ENCODE measurements at places on chromosomes 16 and 17.
A peak's percentile ranks its signal among the peaks of the same experiment; 100 is the strongest.

GRCh38 chr17:10439816-10440215, 18.1 kb upstream of the MYH8 start:
- no peak for DNase-seq

GRCh38 chr17:66331038-66331816, 28.8 kb downstream of the PRKCA start:
- DNase-seq = no peak

GRCh38 chr17:73592501-73592961, 51.7 kb downstream of the SDK2 start:
- no peak for DNase-seq

- peak; percentile 33 for DNase-seq
Observed at GRCh38 chr17:61556224-61557188, 34.5 kb downstream of the NACA2 start.

DNA sequence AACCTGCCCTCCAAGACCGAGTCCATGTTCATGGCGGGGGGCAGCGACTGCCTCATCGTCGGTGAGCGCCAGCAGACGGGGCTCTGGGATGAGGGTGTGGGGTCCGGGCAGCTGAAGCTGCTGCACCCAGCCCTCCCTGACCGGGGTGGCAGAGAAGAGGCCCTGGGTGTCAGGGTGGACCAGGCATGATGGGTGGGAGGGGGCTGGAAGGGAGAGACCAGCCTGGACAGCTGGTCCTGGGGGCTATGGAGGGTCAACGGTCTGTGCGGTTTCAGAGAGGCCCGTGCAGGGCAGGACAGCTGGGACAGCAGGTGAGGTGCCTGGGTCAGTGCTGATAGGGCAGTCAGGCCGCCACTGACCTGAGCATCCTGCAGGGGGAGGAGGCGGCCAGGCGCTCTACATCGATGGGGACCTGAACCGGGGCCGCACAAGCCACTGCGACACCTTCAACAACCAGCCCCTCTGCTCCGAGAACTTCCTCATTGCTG, 13.3 kb upstream of the ATP6V0C start:
- DNase-seq = no peak

- DNase-seq = no peak
Observed at GRCh38 chr17:77107506-77108433, 33.0 kb upstream of the SEC14L1 start.

GRCh38 chr17:39813631-39814030, 50.5 kb downstream of the IKZF3 start:
- no peak for DNase-seq

GRCh38 chr17:74698069-74698468, 14.7 kb downstream of the CD300LF start:
- DNase-seq = no peak

- no peak for DNase-seq
Observed at GRCh38 chr17:57264250-57264649, 7.9 kb downstream of the MSI2 start.

DNA sequence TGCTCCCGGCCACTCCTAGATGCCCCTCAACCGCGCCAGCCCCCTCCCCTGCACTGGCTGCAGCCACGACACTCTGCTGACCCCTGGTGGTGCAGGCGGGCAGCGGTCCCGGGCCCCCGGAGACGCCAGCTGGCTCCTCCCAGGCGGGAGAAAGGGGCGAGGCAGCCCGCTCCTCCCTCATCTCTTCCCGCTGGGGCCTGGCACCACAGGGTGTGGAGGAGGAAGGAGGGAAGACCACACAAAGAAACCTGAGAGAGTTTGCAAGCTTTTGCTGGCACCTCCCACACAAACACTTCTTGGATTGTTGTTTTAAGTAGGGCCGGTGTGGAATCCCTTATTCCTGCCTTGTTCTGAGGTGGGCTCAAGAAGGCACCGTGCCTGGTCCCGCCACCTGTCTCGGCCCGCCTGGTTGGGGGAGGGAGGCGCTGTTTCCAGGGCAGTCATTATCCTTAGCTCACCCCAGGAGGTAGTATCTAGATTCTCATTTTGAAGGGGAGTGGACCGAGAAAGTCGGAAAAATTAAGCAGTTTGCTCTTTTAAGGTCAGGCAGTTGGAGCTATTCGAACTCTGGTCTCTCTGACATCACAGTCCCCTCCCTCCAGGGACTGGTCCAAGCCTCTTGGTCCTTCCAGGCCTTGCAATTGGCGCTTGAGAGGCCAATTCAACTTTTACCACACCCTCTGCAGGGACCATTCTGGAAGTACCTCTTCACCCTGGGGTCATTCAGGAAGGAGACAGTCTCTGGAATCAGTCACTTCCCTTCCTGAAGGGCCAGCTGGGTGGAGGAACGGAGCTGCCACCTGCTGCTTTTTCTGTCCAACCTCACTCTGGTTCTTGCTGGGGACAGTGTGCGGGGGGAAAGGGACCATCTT, 959 bp upstream of the ANKRD13B start:
- DNase-seq = peak; percentile 90

DNA sequence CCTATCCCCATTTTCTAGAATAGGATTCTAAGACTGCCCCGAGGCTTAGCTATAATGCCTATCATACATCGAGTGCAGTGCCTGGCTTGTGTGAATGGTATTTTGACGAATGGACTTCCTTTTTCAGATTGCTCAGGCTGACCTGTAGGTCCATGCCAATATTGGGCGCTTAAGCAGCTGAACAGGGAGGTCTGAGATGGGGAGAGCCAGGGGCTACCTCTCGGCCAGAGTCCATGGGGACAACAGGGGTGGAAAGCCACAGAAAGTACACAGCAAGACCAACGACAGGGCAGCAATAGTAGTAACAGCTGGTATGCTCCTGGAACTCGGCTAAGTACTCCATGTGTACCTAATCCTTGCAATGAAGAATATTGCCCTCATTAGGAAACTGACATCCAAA, 91.7 kb upstream of the WSCD1 start:
- no peak for DNase-seq

DNA sequence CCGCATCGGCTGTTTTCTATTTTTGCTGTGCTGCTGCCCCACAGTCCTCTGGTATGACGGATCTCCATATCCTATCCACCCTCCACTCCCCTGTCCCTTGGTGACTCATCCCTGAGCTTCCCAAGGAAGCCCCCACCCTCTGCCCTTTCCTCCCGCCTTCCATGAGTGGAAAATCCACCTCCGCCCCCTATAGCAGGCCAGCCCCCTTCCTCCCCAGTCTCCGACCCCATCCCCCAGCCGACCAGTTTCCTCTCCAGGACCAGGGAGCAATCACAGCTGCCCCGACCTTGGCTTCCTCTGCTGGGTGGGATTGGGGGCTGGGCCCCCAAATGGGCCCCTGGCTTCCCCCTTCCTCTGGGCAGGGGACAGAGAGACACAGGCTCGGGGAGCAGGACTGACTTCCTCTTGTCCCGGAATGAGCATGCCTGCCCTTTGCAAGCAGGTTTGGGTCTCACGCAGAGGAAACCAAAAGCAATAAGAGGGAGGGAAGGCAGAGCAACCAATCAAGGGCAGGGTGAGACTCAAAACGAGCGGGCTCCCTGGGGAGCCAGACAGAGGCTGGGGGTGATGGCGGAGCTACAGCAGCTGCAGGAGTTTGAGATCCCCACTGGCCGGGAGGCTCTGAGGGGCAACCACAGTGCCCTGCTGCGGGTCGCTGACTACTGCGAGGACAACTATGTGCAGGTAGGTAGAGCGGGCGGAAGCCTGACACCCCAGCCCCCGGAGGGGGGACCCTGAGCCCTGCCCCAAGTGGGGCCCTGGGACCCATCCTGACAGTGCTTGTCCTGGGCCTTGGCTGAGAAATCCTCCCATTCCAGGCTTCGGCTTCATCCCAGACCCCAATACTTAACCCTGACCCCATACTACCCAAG, at the start of the genes ABI3 and GNGT2:
Gene ABI3 (plus strand): TSS at position 550 of the 872 bp plus-strand sequence. CDS start 18 bp downstream, at position 568.
Gene GNGT2 (minus strand): TSS at position 417 of the 872 bp plus-strand sequence. CDS start 3,152 bp downstream, outside the sequence.
- DNase-seq = no peak

GRCh38 chr16:4494746-4495490, 18.7 kb downstream of the HMOX2 start:
- peak; percentile 73 for DNase-seq

DNA sequence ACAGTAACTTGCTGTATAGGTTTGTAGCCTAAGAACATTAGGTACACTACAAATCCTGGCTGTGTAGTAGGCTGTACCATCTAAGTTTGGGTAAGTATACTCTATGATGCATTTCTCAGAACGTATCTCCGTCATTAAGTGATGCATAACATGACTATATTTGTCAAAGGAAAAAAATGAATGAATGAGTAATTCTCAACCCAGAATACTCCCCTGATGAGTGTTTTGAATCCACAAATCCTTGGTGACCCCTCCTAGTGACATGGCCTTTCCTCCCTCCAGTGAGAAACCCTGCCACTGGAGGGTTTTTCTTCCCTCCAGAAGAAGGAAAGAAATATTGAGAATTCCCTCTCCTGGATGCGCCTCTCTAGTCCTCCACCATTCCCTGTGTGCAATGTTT, 24.0 kb upstream of the SALL1 start:
- DNase-seq = peak; percentile 15

DNA sequence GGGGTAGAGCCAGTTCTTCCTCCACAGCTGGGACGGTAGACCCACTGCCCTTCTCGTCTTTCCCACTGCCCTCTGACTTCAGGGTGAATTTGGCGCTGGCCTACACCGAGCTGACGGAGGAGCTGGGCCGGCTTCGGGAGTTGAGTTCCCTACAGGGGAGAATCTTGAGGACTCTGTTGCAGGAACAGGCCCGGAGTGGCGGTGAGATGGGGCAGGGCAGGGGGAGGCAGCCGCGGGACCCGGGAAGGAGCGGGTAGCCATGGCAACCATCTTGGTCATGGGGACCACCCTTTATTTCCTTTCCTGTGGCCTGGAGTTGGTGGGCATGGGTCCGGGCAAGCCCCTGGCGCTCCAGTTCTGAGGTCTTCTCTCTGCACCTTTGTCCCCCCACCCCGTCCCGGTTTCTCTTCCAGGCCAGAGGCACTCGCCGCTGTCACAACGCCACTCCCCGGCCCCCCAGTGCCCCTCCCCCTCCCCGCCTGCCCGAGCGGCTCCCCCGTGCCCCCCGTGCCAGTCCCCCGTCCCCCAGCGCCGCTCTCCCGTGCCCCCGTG, 14.4 kb downstream of the TBKBP1 start:
- no peak for DNase-seq

DNA sequence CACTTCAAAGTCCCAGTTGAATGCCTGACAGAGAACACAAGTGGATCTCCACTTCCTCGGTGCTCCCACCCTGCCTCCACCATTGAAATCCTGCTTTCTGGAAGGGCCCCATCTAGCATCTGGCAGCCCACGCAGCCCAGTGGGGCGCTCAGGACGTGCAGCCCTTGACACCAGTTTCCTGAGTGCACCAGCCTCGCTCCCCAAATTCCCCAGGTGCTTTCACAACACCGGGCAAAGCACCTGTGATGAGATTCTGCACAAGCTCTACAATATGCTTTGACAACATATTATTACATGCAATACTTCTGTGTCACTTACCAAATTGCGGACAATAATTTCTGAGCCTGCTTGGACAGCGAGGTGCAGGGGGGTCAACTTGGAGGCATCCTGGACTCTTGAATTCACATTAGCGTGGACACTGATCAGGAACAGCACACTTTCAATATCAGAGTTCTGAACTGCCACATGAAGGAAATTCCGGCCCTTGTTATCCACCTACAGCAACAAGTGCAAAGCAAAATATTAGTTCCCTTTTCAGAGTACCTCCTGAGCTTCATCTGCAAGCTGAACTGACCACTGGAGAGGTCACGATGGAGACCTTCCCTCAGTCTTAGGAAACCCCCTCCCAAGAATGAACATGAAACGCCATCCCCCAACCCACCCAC, 33.9 kb downstream of the CYB5D2 start:
- no peak for DNase-seq
